CD4-positive, alpha-beta memory T cell (primary cell): ENCODE measurements at places on chromosomes 2 and 18. TPM values are rescaled to one million over a fixed set of nuclear protein-coding genes. Genes with fewer than 3 reads are reported as not detected.

DNA sequence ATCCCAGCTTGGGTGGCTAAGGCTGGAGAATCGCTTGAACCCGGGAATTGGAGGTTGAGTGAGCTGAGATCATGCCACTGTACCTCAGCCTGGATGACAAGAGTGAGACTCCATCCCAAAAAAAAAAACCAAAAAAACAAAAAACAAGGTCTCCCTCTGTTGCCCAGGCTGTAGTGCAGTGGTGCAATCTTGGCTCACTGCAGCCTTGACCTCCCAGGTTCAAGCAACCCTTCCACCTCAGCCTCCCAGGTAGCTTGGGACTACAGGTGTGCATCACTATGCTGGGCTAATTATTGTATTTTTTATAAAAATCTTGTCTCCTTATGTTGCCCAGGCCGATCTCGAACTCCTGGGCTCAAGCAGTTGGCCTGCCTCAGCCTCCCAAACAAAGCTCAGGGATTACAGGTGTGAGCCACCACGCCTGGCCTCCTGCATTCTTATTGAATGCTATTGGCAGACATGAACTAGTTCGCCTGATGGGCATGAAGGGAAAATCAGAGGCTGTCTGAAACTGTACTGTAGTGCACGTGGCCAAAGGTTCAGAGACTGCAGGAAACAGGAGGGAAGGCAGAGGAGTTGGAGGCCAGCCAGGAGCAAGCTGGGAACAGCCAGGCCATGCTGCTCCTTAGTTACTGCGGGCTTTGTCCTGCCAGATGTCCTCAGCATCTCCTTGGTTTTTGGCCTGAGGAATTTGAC is 16.0 kb upstream of the ASXL2 start:
- H3K36me3 ChIP-seq, result no peaks in the 10 kb centered on the region
- H3K27ac ChIP-seq, result no peak overlapping the region
- no peaks in the 10 kb centered on the region for H3K27me3 ChIP-seq
- DNase-seq, result no peak
- no peaks in the 10 kb centered on the region for H3K4me1 ChIP-seq

GRCh38 chr2:237698358-237698694 is 70.9 kb downstream of the LRRFIP1 start:
- peak overlapping the region; percentile 96 for H3K27ac ChIP-seq
- DNase-seq, result no peak
- no peaks in the 10 kb centered on the region for H3K27me3 ChIP-seq
- H3K4me1 ChIP-seq, result peaks cover 96% of the 10 kb centered on the region

Gene SPAST
- 23.2 TPM for total RNA-seq

DNA sequence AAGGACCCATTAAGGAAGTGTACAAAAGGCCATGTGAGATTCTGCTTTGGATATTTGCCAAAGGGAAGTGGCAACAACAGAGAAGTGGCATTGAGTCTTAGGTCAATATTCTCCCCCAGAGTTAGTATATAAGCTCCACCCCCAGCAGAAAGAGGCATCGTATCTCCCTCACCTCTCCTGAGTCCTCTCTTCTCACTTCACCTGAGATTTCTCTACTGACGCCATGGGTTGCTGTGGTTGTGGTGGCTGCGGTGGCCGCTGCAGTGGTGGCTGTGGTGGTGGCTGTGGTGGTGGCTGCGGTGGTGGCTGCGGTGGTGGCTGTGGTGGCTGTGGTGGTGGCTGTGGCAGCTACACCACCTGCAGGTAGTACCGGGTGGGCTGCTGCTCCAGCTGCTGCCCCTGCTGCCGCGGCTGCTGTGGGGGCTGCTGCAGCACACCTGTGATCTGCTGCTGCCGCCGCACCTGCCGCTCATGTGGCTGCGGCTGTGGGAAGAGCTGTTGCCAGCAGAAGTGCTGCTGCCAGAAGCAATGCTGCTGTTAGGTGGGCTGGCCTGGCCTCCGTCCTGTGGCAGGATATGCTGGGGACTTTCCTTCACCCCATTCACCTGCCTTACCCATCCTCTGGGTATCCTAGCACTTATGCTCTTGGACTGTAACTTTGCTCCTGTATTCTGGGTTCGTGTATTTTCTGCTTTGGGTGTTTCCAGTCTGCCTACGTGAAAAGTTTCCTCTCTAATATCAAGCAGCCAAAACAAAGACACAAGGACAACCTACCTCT is 5.9 kb downstream of the SCYGR3 start:
- no peaks in the 10 kb centered on the region for H3K36me3 ChIP-seq
- DNase-seq, result peak; percentile 2
- no peak overlapping the region for H3K4me3 ChIP-seq
- no peak overlapping the region for H3K27ac ChIP-seq
- H3K27me3 ChIP-seq, result no peaks in the 10 kb centered on the region

GRCh38 chr2:101921319-101921952 is 70.3 kb upstream of the IL1R2 start:
- H3K4me3 ChIP-seq, result no peak overlapping the region
- DNase-seq, result no peak
- no peaks in the 10 kb centered on the region for H3K27me3 ChIP-seq
- H3K36me3 ChIP-seq, result no peaks in the 10 kb centered on the region
- no peak overlapping the region for H3K27ac ChIP-seq
